Motor neuron (in vitro differentiated cells): ENCODE measurements at places on chromosomes 13 and 19.
A peak's percentile ranks its signal among the peaks of the same experiment; 100 is the strongest.

DNA sequence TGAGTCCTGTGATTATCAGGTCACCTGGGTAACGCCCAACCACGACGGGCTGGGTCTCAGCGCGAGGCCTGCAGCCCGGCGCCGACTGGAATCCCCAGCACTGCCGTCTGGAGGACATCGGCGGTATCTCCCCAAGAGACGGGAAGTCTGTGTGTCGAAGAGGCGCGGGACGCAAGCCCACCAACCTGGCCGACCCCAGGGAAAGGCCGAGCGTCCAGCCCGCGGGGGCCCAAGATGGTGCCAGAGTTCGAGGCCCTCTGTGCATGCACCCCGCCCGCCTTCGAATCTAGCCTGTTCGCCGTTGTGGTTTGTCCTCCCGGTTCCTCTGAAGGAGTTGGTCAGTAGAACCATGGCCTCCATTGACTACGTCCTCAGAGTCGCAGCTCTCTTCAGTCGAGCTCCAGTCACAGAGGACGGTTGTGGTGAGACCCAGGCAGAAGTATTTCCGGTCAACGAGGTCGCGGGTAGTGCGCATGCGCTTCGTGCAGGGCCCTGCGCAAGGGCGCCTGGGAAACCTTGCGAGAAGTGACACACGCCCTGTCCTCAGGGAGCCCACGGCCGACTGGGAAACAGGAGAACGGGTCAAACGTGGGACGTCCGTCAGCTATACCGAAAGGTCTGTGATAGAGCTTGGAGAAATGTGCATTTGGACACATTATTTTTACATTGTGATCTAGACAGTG is 24.1 kb upstream of the PEG3 start:
- no peak for ATAC-seq

- ATAC-seq, result no peak
These were observed 45.3 kb downstream of the NFIC start for GRCh38 chr19:3411636-3412035.

DNA sequence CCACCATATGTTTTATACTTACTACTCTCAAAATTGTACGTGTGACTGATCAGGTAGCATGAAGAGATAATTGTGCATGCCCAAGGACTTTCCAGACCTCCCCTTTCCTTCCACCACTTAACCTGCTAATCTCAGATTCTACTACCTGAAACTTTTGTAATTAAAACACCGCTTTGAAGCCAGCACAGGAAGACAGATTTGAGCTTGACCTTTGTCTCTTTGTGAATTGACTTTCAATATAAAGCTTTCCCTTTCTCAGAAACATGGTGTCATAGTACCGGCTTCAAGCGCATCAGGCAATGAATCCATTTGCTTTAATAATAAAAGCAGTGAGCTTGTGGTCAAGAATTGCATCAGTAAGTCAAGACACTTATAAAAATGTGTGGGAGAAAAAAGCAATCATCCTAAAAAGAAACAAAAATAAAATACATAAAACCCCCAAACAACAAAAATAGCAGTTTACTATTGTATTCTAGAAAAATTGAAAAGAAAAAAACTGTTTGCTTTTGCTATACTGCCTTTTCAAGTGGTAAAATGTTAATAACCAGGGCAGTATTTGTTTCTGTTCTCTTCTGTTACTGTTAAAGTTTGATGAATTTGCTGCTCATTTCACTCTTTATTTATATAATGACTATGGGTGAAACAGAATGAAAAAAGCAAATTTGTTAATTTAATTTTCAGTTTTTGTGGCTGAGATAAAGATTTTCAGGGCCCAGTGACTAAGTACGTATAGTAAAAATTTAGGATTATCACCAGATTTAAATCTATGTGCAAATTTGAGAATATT is 2075.3 kb downstream of the PCDH9 start:
- no peak for ATAC-seq

DNA sequence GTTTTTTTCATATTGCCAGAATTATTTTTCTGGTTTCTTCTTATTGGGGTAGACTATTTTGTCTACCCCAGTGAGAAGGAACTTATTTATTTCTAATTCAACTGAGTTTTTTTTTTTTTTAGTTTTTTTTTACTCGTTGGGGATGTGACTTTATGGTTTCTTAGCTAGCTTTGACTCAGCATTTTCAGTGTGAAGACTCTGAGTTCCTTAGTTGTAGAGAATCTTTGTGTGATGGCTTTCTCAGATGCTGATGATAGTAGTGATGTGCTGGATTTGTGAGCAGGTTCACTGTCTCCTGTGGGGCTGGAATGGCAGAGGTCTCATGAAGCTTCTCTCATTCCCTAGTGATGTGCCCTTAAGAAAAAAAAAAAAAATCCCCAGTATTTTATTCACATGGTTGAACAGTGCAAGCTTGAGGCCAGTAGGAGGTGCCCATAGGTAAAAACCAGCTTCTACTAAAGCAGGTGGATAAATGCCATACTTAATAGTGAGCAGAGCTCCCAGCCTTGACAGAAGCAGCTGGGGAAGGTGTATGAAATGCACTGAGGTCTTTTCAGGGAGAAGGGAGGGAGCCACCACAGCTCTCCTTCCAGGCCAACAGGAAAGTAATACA is 106.2 kb upstream of the KLF5 start:
- no peak for ATAC-seq

- ATAC-seq, result peak; percentile 79
These were observed 48.2 kb upstream of the PEPD start for GRCh38 chr19:33569821-33570220.

GRCh38 chr13:50026788-50027473 is 11.7 kb downstream of the KCNRG start:
- no peak for ATAC-seq

- ATAC-seq, result no peak
These were observed 482.6 kb upstream of the PCDH20 start for GRCh38 chr13:61898207-61898606.

DNA sequence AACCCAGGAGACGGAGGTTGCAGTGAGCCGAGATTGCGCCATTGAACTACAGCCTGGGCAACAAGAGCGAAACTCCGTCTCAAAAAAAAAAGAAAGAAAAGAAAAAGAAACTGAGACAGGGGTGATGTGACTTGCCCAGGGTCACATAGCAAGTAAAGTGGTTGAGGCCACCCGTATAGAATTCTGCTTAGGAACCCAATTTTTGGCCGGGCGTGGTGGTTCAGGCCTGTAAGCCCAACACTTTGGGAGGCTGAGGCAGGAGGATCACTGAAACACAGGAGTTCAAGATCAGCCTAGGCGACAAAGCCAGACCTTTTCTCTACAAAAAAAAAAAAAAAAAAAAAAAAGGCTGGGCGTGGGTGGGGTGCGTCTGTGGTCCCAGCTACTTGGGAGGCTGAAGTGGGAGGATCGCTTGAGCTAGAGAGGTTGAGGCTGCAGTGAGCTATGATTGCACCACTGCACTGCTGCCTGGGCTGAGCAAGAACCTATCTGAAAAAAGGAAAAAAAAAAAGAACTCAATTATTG is 1.3 kb downstream of the SNRPA start:
- ATAC-seq, result no peak

DNA sequence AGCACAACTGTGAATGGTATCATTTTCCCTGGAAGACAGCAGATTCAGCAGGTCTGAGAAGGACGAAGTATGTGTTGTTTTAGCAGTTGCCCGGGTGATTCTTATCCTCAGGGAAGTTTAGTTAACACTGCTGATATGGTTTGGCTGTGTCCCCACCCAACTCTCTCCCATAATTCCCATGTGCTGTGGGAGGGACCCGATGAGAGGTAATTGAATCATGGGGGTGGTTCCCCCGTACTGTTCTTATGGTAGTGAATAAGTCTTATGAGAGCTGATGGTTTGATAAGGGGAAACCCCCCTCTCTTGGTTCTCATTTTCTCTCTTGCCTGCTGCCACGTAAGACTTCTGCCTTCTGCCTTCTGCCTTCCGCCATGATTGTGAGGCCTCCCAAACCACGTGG is 81.0 kb upstream of the UBAC2 start:
- ATAC-seq, result peak; percentile 60

DNA sequence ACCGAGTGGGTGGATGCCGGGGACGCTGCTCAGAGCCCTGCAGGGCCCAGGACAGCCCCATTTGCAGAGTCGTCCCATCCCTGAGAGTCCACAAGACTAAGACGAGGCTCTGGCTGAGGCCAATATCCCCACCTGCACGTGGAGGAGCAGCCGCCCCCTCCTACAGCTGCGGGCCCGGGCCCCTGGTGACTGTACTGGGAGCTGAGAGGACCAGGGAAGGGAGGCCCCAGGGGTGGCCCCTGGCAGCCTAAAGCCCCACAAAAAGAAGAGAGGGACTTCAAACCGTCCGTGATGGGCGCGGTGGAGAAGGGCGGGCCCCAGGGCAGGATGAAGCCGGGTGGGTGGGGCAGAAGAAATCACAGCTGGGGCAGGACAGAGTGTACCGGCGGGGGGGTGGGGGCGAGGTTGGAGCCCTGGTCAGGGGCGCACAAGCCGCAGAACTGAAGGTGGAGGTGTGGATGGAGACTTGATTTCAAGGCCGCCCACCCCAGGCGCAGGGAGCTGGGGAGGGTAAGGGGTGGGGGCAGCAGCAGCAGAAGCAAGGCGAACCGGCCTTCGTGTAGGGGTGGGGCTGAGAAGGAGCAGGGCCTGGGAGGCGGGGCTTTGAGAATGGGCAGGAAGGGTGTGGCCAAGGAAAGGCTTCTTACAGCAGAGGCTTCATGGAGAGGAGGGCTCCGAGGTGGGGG is 12.9 kb downstream of the CFD start:
- ATAC-seq, result peak; percentile 64

- ATAC-seq, result no peak
These were observed 51.9 kb upstream of the C1QTNF9B start for GRCh38 chr13:23949200-23949599.

- ATAC-seq, result peak; percentile 1
These were observed 682 bp upstream of the TEAD2 start for GRCh38 chr19:49362929-49363267.

GRCh38 chr13:30255696-30256095 is 51.7 kb downstream of the KATNAL1 start:
- ATAC-seq, result no peak

DNA sequence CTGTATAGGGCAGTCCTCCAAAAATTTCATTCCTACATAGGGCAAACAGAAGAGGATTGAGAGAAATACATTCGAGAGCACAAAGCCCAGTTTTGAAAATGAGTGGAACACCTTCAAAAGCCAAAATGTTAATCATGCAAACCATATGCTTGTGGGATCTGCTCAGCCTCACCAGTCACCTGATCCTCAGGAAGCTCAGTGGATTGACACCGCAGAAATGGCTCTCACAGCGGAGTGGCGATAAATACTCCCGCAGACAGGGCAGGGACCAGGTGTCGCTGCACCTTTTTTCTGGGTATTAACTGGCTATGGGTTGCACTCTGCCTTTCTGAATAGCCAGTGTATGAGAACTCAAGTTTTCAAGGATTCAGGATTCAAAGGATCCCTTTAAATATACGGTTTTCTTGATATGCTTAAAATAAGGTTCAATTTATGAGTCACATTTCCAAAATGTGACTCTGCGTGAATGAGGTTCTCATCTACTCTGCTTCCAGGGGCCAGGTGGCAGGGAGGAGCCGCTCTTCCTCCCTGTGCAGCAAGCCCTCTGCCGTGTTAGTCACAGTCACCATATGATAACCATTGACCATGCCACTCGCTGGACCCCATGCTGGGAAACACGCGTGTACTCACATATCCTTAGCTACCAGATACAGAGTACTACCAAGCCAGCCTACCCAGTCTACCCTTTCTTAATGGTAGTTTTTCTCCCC is 18.3 kb upstream of the DHRS12 start:
- no peak for ATAC-seq

DNA sequence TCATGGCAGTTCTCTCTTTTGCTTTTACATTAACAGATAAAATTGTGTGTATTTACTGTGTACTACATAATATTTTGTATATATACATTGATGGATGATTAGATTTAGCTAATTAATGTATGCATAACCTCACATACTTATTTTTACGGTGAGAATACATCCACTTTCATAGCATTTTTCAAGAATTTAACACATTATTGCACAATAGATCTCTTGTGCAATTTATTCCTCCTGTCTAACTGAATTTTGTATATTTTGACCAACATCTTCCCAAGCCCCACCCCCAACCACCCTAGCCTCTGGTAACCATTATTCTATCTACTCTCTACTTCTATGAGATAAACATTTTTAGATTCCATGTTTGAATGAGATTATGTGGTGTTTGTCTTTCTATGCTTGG is 194.7 kb downstream of the RBM26 start:
- ATAC-seq, result no peak

DNA sequence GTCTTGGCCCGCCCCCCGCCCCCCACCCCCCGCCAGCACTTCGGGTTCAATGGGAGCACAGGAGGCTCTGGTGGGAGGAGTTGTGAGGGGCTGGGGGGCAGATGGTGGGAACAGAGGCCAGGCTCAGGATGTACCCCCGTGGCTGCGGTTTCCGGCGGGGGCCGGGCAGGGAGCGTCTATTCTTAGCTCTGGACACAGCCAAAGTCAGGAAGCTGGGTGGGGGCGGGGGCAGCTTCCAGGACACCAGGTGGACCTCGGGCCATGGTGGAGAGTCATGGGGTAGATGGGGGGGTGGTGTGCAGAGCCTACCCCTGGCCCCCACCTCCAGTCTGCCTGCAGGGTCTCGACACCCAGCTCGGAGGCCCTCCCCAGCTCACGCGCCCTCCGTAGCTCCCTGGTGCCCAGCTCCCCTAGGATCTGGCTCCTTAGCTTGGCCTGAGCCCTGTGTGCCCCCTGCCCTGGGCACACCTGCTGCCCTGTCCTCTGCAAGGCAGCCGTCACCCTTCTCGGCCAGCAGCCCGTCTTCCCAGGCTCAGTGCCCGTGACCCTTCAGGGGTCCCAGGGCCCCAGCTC is 2.2 kb upstream of the TBXA2R start:
- no peak for ATAC-seq

DNA sequence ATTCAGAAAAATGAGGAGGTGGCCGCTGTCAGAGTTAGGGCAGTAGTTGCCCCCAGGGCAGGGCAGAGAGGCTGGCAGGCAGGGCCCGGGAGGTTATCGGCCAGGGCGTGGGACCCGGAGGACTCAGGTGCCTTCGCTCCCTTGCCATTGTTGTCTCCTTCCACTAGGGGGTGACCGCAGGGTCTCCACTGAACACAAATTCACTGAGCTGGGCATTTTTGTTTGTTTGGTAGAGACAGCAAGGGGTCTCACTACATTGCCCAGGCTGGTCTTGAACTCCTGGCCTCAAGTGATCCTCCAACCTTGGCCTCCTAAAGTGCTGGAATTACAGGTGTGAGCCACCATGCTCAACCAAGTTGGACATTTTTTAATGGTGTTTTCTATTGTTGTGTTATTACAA is 25.1 kb downstream of the CARS2 start:
- no peak for ATAC-seq

DNA sequence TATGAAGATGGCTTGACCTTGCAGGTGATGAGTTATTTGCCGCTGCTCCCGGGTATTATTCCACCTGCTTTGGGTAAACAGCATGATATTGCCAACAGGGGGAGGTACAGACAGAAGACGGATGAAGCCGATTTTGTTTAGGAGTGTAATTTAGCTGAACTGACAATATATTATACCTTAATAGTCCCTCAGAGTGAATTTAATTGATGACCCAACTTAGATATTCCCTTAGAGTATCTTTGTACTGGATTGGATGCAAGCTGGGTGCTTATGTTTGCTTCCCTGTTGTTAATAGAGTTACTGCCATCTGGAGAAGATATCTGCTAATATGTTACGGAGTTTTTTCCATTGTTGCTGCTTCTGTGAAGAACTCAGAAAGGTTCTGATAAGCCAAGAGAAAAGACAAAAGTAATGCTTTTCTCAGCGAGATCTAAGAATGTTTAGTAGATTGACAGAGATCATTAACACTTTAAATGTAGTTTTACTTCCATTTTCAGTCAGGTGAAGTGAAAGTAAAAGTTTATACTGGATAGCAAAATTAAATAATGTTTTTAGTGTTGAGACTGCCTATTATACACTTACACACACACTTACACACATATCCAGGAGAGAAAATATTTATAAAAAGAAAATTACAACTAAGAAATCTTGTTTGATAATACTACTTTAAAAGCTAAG is 2220.8 kb upstream of the PCDH20 start:
- ATAC-seq, result no peak

GRCh38 chr13:49760558-49760957 is 31.9 kb downstream of the KPNA3 start:
- ATAC-seq, result no peak
